ENCODE measurements at places on chromosomes 11 and 22.

DNA sequence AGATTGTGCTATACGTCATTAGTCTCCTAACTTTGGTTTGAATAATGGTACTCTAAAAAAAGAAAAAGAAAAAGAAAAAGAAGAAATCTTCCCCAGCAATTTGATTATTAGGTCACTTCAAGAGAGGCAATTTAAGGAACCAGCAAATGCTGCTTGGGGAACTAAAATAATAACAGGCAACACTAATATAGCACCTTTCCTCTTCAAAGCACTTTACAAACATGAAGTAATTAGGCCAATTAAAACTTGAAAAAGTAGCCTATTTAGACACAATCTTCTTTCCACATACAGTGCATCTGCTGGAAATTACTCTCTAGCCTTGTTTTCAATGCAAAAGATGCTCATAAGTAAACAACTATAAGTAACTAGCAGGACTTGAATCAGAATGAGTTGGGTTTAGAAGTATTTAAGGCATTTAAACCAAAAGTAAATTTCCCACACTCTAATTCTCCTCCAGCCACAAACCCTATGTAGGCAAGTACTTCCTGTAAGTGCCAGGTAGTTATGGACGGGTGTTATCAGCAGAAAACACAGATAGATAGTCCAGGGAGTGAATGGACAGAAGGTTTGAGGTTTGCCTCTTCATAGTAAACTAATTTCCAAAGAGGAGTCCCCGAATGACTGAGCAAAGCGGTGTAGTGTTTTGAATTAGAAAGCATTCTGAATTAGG is 44.5 kb downstream of the LRRC4C start:
- DNase-seq = peak; percentile 12

DNA sequence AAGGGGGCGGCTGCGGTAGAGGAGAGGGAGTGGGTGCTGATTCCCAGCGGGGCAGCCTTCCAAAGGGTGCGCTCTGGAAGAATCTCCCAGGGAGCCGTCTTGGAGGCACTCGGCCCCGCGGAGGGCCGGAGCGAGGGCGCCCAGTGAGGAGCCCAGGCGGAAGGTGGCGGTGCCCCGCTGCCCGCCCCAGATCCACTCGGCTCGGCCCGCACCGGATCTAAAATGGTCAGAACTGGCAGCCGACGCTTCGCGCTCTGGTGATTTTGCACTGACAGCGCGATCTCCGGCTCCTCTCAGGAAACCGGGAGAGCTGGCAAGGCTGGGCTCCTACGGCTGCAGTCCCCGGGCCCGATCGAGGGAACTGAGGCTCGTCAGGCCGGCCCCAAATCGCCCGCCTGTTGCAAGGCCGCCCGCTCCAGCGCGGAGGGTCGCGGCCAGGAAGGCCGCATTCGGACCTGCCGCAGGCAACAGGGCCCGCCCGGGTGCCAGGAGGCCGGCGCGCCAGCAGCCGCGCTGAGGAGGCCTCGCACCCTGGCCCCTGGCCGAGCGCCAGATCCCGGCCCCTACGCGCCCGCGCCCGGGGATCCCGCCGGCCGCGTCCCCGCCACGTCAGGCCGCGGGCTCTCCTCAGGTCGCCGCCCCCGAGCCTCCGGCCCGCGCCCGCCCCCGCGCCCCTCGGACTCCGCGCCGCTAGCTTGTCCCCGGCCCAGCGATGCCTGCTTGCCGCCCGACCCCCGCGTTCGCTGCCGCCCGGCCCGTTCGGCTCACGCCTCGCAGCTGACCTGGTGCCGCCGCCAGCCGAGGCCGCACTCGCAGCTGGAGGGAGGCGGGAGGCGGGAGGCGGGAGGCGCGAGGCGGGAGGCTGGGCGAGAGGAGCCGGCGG is at the start of gene KLHL22:
Gene KLHL22, minus strand, starts transcription at position 818 of the 883 bp plus-strand sequence. CDS start 6,584 bp downstream, outside the sequence.
- peak; percentile 51 for DNase-seq

DNA sequence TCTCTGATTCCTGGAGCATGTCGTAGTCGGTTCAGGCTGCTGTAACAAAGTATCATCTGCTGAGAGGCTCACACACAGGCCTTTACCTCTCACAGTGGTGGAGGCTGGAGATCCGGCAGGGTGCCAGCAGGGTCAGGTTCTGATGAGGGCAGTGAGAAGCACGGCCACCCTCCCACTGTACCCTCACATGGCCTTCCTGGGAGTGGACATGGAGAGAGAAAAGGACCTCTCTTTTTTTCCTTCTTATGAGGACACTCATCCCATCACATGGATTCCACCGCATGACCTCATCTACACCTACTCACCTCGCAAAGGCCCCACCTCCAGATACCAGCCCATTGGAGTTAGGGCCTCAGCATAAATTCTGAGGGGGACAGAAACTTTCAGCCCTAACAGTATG is 99.5 kb downstream of the BCR start:
- DNase-seq = no peak

DNA sequence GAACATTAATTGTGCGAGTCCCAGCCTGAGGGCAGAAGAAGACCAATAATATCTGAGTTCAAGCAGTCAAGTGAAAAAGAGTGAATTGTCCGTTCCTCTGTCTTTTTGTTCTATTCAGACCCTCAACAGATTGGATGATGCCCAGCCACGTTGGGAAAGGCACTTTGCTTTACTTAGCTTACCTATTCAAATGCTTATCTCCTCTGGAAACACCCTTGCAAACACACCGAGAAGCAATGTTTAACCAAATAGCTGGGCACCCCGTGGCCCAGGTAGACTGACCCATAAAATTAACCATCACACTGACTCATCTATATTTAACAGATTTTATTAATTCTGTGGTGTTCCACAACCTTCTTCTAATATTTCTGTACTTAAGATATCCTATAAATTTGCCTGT is 9.3 kb downstream of the OOSP4A start:
- DNase-seq = no peak

DNA sequence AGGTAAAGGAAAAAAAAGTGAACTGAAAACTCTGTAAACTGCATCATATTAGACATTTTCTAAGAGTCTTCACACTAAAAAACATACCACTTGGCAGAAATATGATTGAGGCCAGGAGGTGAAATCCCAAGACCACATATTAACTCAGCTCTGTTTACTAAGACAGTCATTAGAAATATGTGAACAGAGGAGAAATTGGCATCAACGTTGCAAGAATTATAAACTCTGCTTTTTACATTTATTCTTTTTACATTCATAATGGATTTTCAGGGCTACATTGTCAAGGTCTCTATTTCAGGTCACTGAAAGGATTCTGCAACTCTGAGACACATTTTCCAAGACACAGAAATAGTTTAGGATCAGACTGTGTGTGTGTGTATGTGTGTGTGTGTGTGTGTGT is 1364.0 kb downstream of the LRRC4C start:
- DNase-seq = no peak

GRCh38 chr11:118961591-118961990 is 5.5 kb downstream of the UPK2 start:
- DNase-seq = no peak

- DNase-seq = no peak
Observed at GRCh38 chr11:36948460-36949127, 350.6 kb upstream of the RAG2 start.

DNA sequence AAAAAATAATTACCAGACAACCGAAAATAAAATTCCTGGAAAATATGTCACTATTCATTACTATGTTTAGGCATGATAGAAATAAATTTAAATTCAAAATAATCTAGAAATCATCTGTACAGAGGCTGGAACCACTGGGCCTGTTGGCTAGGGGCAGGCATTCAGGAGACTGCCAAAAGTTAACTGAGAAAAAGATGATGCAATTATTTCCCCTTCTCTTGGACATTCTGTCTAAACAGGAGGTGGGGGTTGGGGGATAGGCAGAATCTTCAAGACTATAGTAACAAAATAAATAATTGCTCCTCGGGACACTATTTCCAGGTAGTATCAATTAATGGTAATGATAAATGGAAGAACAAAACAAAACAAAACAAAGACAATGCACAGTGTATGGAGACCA is 14.1 kb downstream of the BTBD10 start:
- DNase-seq = no peak

- DNase-seq = no peak
Observed at GRCh38 chr11:29127461-29127860, 889.4 kb downstream of the KCNA4 start.

- no peak for DNase-seq
Observed at GRCh38 chr22:26556904-26557303, 33.0 kb downstream of the TPST2 start.

- no peak for DNase-seq
Observed at GRCh38 chr11:28542561-28542960, 434.4 kb downstream of the METTL15 start.

GRCh38 chr11:28529046-28529445 is 420.9 kb downstream of the METTL15 start:
- no peak for DNase-seq

- no peak for DNase-seq
Observed at GRCh38 chr22:45344334-45344733, 34.6 kb downstream of the FAM118A start.

GRCh38 chr11:91608677-91609076 is 615.9 kb upstream of the FAT3 start:
- no peak for DNase-seq

- DNase-seq = no peak
Observed at GRCh38 chr11:126405906-126406305, 50.4 kb downstream of the ST3GAL4 start.

DNA sequence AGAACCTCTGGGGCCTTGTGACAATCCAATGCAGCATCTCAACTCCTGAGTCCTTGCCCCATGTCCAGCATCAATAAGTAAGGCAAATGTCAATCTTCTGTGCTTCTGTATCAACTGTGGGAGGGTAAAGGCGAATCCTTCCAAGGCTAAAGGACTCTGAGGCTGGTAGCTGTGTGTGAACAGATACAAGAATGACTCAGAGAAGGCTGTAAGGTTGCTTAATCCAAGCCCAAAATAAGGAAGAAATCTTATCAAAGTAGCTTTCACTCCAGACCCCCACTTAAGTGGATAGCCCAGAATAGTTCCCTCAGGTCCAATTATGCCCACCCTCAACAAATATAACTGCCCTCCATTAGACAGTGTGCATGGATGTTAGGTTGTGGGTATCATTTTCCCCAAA is 28.1 kb upstream of the SCGB1A1 start:
- no peak for DNase-seq

- DNase-seq = no peak
Observed at GRCh38 chr22:24894220-24894975, 52.1 kb downstream of the LHFPL7 start.

DNA sequence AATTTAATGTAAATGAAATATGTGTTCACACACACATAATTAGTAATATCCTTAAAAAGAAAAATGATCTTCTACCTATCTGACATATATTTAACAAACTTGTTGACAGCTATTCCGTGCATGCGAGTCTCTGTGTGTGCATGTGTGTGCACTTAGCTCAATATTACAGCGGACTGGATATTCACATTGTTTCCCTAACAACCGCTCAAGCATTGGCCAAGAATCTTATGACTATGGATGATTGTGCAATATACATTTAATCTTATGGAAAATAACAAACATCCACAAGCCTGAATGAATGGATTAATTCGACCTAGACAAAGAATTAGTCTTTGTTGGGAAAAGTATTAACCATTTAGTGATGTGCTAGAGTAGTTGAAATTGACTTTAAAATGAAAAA is 1078.6 kb downstream of the LRRC4C start:
- no peak for DNase-seq

DNA sequence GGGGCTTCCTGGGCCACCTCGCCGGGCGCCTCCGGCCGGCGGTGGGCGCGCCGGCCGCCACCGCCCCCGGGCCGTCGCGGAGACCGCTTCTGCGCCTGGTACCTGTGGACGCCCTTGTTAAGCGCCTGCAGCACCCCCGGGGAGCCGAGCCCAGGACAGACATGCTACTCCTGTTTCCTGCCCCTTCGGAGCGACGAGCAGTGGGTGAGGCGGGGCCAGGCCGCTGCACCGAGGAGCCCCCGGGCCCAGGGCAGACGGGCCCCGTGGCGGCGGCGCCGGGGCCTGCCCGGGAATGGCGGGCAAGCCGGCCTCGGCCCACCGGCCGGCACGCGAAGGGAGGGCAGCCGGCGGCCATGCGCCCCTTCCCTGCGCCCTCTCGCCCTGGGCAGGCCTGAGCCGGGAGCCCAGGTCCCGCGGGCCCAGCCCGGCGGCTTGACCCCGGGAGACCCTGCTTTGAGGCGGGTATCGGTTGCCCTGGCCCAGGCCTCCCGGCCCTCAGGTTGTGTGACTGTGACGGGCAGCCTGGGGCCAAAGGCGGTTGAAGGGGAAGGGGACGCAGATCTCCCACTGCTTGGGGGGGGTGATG is 789 bp upstream of the KDM2A start:
- no peak for DNase-seq

DNA sequence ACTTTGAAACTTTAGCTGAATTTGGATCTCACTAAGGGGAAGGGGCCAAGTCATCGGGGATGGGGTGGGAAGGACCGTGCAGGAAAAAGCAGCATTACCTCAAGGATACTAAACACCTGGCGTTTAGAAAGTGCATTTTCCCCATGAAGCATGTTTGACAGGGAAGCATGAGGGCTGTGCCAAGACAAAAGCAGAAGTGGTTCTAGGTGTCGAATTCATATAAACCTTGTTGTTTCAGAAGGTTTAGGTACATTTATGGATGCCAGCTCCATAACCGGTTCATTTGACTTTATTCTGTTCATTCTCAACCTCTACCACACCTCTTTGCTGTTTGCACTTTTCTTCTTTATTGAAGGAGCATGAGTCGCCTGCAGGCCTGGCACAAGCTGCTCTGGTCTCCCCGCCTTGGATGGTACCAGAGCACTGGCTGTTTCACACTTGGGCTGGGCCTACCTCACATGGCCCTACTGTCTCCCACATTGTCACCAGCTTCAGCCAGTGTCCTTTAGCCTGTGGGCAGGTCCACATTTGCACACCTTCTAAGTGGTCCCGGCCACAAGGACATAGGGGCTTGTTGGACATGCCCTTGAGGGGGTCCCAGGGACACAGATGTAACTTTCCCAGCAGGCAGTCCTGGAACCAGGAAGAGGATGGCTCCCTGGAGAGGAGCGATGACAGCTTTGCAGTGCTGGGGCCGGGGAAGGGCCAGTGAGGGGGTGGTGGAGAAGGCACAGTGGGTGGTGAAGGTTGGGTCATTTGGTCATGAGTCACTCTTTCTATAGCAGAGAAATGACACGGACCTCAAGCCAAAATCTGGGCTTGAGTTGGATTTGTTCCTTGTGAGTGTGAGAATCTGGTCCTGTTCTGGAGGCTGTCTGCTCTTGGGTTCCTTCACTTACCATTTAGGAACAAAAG is 3.2 kb upstream of the ST14 start:
- no peak for DNase-seq

GRCh38 chr11:3641701-3642070 is at the start of gene ART5:
Gene ART5 (minus strand): TSS chr11:3641992. CDS start chr11:3641862, 130 bp downstream.
- DNase-seq = no peak

Measured in NCI-H1436 (cell line).